ENCODE measurements at places on chromosomes 12 and 14.

GRCh38 chr14:81265636-81266169 is 44.9 kb upstream of the GTF2A1 start:
- DNase-seq, result no peak

DNA sequence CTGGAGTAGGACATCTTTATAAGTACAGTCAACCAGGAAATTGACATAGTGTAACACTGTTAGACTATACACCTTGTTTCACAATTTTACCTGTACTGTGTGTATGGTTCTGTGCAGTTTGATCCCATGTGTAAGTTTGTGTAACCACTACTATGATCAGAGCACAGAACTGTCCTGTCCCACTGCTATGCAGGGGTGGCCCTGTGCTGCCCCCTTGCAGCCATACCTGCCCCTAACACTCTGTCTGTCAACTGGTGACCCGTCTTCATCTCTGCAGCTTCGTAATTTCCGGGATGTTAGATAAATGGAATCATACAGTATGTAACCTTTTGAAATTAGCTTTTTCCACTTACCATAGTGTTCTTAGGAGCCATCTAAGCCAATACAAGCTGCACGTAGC is 58.7 kb upstream of the RD3L start:
- no peak for DNase-seq

DNA sequence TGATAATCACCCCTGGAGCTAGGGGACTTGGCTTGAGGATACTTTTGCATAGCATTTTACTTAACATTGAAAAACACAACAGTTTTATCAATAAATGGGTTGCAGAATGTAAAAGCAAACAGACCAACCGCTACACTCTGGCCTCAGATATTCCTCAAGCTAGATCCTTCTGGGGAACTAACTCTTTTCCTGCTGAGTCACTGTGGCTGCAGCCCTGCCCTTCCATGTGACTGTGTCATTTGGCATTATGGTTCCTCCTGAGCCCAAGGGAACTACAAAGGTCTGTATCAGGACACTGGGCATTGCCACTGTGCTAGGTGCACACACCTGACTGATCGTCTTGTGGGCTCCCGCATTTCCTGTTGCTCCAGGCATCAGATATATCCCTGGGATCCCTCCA is 56.6 kb downstream of the TTC9 start:
- DNase-seq, result peak; percentile 12

DNA sequence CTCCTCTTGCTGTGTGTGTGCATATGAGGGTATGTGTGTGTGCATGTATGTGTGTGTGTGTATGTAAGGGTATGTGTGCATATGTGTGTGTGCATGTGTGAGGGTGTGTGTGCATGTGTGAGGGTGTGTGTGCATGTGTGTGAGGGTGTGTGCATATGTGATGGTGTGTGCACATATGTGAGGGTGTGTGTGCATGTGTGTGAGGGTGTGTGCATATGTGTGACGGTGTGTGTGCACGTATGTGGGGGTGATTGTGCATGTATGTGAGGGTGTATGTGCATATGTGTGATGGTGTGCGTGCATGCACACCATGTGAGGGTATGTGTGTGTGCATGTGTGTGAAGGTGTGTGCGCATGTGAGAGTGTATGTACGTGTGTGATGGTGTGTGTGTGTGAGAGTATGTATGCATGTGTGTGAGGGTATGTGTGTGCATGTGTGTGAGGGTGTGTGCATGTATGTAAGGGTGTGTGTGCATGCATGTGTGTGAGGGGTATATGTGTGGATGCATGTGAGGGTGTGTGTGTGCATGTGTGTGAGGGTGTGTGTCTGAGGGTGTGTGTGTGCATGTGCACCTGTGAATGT is 15.4 kb downstream of the DAO start:
- DNase-seq, result no peak

GRCh38 chr12:48197549-48197970 is 5.5 kb downstream of the OR10AD1 start:
- peak; percentile 41 for DNase-seq

DNA sequence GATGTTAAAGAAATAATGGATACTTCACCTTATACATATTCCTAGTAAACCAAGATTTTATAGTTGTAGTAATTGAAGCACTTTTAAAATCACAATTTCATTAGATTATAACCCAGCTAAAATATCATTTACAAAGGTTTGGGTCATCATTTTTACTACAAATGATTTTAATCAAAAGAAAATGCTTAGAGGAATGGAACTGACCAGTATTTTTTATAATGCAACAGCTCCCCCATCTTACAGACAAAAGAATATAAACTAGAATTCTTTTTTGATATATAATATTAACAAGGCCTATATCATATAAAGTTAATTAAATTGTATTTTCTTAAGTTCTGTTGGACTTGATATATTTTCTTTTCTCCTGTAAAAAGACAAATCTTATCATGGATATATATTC is 20.4 kb upstream of the LRFN5 start:
- no peak for DNase-seq

GRCh38 chr12:89160716-89161123 is 191.6 kb downstream of the DUSP6 start:
- DNase-seq, result peak; percentile 50

- DNase-seq, result no peak
Measured at GRCh38 chr12:60279221-60279620, 683.4 kb downstream of the SLC16A7 start.

DNA sequence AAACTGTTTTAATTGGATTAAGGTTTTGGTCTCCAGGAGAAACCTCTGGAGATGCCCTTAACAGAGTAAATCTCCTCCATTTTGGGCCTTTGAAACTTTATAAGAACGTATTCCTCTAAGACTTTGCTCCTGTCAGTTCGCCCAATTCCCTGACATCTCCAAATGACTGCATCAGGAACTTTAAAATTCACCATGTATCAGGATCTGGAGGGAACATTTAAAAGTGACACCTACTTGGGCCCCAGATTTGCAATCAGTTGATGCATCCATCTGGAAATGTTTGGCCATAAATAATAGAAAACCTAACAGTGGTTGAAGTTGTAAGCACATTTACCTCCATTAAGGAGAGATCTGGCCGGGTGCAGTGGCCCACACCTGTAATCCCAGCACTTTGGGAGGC is 144.1 kb upstream of the WSCD2 start:
- DNase-seq, result no peak

DNA sequence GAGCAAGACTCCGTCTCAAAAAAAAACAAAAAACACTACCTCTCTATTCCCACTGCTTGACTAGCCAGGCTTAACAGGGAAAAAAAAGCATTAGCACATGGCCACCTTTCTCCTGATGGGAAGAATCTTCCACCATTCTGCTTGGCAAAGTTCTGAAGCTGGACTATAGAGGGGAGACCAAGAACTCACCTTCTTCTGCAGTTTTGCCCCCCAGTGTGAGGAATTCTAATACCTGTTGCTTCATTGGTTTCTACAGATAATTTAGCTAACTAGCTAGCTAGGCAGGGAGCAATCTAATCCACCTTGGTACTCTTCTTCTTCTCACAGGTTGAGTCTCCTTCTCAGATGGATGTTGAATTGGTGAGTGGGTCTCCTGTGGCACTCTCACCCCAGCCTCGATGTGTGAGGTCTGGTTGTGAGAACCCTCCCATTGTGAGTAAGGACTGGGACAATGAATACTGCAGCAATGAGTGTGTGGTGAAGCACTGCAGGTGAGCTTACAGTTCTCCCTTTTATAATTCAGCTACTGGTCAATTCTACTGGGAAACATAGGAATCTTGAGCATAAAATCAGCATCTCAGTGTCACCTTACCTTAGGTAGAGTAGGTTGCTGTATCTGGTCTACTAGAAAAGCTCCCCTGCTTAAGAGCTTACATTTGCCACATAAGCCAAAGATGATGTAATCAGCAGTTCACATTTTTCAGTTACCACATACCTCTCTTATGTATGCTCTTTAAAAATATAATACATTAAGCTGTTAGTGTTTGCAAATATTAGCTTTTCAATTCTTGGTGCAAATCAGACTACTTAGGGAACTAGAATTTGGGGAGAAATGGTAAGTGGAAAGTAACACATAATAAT is 16.0 kb downstream of the METTL3 start:
- DNase-seq, result no peak

DNA sequence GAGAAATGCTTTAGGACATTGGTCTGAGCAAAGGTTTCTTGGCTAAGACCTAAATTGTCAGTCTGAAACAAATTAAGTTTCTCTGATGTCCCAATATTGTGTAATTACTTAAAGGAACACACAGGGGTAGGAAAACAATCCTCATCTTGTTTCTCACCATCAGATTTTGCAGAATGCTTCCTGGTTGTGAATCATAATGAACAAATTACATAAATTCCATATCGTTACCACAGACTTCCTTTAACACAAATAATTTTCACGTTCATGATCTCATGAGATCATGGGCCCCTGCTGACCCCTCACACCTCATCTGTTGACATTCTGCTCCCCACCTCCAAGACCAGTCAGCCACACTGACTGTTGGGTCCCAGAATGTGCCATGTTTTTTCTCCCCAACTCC is 194.1 kb downstream of the MON2 start:
- no peak for DNase-seq

DNA sequence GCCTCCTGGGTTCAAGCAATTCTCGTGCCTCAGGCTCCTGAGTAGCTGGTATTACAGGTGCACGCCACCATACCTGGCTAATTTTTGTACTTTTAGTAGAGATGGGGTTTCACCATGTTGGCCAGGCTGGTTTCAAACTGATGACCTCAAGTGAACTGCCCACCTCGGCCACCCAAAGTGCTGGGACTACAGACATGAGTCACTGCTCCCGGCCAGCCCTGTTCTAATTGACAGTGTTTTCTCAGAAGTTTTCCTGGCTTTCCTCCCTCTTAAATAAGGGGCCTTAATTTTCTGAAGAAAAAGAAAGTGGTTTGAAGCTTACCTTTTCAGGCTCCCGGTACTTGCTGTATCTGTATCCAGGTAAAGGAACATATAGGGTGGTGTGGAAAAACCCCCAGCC is 1.7 kb downstream of the HAL start:
- no peak for DNase-seq

GRCh38 chr12:59408431-59408830 is 187.4 kb upstream of the SLC16A7 start:
- DNase-seq, result no peak

DNA sequence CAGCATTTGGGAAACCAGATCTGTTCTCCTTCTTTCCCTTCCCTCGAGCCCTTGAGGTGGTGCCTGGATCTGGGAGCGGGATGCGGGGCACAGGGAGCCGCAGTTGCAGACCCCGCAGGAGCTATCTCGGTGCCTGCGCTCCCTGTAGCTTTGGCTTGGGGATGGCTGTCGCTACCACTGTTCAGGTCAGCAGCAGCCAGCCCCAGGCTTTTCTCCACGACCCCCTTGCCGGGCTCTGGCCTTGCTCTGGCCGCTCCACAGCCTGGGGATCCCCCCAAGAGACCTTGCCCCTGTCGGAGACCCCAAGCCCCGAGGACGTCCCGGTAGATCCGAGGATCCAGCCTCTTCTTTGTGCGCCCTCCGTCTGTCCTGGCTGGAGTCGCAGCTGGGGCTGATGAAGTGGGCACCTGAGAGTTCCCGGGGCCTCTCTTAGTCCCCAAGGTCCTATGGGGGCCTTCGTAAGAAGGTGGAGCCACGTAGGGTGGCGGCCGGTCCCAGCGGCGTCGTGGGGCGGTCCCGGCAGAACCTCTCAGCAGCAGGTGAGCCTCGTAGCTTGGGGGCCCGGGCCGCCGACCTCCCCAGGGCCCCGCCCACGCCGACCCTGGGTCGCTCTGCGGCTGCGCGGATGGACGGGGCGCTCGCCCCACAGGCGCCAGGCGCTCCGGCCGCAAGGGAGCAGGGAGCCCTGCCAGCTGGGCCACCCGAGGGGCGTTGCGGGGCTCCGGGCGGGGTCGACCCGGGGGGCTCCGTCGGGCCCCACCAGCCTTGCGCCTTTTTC is 1.3 kb downstream of the DDN start:
- DNase-seq, result no peak

- DNase-seq, result peak; percentile 63
Measured at GRCh38 chr12:108611884-108612415, 14.1 kb upstream of the TMEM119 start.

GRCh38 chr12:108916336-108916735 is 36.4 kb downstream of the DAO start:
- DNase-seq, result no peak

GRCh38 chr14:50786751-50787464 is 44.1 kb downstream of the NIN start:
- no peak for DNase-seq

DNA sequence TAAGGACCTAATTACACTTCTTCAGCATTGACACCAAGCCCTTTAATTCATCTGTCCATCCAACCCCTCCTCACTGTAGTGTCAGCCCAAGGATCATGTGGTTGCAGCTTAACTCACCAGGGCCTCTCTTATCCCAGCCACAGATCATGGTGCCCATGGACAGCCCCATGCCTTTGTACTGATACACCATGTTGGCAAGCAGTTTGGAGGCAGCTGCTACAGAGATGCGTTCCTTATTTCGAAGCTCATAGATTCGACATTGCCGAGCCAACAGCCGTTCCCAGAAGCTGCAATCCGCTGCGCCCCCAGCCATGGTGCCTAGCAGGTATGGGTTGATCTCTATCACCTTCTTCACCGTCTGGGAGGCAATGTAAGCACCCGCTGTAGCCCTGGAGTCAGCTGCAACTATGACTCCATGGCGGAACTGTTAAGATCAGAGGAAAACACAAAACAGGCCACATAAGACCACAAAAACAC is 1.4 kb downstream of the PSMB5 start:
- no peak for DNase-seq

GRCh38 chr12:74551291-74551690 is 13.7 kb downstream of the ATXN7L3B start:
- DNase-seq, result no peak

GRCh38 chr14:75138492-75138891 is 11.6 kb upstream of the NEK9 start:
- no peak for DNase-seq

GRCh38 chr12:19778797-19779196 is 339.5 kb downstream of the AEBP2 start:
- no peak for DNase-seq

DNA sequence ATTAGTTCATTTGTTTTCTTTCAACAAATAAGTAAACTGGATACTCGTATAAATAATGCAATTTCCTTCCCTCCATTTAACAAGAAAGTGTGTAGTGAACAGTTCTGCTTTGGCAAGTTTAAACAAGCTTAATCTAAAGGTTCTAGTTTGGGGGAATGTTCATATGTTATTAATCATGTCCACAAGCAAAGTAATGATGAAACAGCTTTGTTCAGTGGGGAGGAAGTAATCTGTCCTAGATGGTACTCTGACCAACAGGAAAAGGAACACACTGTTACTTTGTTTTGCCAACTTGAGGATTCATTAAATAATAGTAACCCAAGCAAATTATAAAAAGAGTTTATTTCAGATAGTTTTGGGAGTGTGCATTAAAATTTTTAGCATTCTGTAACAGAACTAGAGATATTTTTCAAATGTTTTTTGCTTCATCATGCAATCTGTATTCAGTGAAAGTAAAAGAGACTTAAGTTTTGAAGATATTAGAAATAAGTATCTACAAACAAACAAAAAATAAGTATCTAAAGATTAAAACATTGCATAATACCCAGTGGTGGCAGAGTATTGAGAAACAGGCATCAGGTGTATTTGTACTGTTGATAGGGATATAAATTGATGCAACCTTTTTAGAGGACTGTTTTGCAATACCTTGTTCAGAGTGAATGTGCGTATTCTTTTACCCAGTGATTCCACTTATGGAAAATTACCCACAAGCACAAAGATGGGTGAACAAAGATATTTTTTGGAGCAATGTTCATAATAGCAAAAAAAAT is 61.1 kb downstream of the RAB35 start:
- DNase-seq, result no peak

- DNase-seq, result no peak
Measured at GRCh38 chr12:13103391-13104033, at the start of gene GSG1. TSS of gene GSG1 (minus strand) at chr12:13103667. CDS start at chr12:13103512, 155 bp downstream.

- no peak for DNase-seq
Measured at GRCh38 chr12:112010415-112011344, 2.3 kb downstream of the TMEM116 start.

Data from adrenal gland (tissue), 19 donors.